LHCN-M2 (cell line): ENCODE measurements at places on chromosomes 7 and 10. TPM values are rescaled to one million over a fixed set of nuclear protein-coding genes. Genes with fewer than 3 reads are reported as not detected.

GRCh38 chr7:13777242-13777641 lies 212.2 kb downstream of the ETV1 start:
- DNase-seq, result no peak

DNA sequence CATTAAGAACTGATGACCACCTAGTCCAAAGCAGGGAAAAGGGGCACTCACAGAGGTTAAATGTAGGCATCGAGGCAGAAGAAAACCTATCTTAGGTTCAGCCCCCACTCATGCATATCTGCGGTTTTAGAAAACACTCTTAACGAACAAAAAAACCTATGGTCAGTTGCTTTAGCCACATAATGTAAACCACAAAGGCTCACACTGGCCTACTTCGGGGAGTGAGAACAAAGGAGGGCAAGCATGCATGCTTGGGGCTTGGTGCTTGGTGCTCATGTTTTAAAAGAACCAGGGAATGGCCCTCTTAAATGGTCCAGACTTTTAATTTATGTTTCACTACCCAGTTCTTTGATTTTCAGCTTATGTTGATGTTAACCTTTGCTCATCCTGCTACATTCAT lies 14.2 kb downstream of the INSYN2A start:
- DNase-seq, result no peak

- no peak for DNase-seq
Observed at GRCh38 chr10:4522296-4523000, 303.6 kb upstream of the AKR1E2 start.

DNA sequence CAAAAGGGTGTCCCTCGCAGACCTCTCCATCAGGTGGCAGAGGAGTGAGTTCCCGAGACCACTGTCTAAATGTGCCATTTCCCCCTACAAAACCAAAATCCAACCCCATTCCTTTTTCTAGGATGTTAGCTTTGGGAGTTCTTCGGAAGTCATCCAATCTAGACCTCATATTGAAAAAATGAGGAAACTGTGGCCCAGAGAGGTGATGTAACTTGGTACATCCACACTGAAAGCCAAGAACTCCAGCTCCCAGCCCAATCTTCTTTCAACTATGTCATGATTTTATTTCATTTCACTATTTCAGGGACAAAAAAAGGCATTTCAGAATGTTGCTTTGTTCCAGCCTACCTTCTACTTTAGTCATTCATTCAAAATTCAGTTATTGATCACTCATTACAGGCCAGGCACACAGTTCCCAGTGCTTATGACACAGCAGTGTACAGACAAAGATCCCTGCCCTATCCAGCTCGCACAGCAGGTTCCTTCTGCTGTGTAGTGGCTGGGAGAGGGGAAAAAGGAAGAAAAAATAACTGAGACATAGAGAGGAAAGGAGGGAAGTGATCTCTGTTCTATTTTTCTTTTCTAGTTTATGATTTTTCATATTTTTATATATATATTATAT lies 35.8 kb downstream of the SCRN1 start:
- DNase-seq, result no peak

GRCh38 chr10:84540617-84541288 lies 212.4 kb downstream of the CCSER2 start:
- peak; percentile 38 for DNase-seq

DNA sequence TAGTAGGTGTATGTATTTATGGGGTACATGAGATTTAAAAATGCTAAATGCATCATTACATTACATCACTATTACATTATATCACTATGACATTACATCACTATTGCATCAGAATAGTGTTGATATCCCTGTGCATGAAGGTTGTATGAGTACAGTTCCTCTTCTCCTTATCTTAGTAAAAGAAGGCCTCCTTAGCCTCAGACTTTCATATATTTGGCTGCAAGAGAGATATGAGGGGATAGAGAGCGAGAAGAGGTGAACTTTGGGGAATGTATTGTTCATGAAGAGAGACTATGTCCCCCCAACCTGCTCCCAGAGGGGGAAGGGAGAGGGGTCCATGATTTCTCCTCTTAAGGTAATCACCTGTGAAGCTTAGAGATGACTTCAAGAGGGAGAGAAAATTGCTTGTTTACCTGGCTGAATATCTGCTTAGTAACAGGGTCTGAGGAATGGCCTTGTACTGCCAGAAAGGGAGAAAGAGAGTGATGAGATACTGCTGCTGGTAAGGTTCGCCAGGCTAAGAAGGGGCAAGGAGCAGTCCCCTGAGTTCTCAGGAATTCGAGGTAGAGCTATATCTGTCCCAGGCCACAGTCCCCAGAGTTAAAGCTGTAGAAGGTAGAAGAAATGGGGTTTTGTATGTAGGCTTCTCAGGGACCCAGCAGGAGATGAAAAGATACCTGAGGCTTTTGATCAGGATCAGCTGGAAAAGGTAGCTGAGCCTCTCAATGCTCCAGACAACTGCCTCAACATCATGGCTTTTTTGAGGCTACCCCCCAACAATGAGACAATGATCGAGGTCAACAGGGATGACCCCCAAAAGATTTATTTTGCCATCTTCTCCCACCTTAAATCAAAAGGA lies 168.4 kb upstream of the WNT16 start:
- DNase-seq, result no peak

DNA sequence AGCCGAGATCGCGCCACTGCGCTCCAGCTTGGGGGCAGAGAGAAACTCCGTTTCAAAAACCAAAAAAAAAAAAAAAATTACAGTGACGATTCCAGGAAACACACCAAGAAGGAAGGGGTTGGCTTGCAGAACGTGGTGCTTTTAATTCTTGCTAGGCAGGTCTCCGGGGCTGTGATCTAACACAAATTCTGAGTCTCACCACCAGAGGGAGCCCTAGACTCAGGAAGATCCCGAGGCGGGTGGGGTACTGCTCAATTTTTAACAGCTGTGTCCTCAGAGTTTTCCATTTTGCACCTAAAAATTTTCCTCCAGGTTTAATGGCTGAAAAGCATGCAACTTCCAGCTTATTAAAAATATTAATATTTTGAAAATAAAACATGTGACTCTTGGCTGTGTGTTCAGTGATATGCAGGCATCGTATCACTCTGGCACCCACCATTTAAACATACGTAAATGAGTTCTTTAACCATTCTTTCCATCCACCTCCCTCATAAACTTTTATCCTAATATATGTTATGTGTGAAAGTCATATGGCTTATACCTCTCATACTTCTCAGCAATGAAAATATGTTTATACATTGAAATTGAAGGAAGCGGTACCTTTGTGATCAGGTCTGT lies 26.5 kb upstream of the NUB1 start:
- DNase-seq, result peak; percentile 72

DNA sequence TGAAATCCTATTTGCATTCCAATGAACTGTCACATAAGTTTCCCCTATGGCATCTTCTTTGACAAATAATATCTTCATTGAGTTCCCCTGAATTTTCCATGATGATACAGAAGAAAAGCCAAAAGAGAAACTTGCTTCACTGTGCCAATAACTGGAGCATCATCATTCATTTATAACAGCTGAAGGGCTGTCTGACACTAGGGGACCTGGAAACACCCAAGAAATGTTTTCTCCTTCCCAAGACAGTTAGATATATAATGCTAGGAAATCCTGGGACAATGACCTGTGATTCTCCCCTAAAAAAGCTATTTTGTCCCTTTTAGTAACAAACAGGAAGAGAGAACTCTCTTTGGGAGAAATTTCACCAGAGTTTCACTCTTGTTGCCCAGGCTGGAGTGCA lies 133.6 kb downstream of the SEMA3C start:
- no peak for DNase-seq

GRCh38 chr10:64037071-64037661 lies 516.0 kb downstream of the REEP3 start:
- DNase-seq, result no peak

DNA sequence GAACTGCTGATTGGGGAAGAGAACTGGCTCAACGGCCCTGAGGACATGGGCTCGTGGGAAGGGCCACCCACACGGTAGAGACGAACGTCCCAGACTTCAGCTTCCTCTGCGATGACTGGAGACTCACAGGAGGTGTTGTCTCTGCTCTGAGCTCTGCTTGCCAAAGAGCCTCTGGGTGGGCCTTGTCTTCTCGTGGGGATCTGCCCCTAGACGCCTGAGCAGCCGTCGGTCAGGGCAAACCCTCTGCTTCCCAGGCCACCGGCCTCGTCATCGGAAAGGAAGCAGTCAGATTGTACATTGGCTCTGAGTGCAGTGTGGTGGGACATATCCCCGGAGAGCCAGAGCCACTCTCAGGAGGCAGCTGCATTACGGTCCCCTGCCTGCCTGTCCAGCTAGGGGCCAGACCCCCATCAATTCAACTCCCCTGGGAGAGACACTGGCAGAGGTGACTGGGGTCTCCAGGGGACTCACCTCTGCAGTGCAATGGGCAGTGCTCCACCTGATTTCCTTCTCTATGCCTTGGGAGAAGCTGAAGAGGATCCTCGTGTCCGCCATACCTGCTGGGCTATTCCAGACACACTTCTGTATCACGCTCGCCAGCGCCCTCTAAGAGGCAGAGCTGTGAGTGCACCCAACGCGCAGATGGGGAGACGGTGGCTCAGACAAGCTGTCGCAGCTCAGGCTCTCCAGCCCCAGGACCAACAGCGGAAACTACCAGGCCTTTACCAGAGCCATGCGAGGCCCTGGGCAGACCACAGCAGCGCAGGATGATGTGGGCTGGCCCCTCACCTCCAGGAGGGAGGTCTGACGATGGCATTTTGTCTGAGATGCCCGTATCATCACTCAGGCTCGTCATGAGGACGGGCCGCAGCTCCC lies 227.4 kb downstream of the TCERG1L start:
- DNase-seq, result no peak

DNA sequence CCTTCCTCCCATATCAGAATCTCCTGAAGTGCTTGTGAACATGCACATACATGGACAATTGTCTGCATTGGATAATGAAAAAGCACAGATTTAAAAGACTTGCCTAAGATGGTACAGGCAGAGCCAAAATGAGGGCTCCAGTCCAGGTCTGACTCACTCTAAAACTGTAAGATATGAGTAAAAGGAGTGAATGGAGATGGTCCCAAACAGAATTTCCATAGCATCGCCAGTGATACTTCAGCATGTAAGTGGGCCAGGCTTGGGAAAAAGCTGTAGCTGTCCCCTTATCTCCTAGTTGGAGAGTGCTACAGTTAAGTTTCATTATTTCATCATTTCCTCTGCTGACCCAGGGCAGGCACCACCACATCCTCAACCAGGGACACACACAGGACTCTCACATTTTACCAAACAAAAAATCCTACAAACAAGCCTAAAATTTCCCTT lies 26.4 kb upstream of the IL6 start:
- peak; percentile 26 for DNase-seq

DNA sequence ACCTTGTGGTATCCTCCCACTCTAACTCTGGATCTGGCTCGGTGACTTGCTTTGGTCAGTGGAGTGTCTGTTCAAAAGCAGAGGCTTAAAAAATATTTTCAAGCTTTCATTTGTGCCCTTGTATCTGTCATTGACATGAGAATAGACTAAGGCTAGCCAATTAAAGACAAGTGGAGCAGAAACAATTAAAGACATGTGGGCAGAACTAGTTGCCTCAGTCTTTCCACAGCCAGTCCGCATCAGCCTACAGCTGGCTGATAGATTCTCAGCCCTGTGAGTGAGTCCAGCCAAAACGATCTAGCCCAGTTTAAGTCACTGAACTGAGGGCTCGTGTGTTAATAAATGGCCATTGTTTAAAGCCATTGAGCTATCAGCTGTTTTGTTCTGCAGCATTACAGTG lies 185.2 kb upstream of the DGKB start:
- no peak for DNase-seq

DNA sequence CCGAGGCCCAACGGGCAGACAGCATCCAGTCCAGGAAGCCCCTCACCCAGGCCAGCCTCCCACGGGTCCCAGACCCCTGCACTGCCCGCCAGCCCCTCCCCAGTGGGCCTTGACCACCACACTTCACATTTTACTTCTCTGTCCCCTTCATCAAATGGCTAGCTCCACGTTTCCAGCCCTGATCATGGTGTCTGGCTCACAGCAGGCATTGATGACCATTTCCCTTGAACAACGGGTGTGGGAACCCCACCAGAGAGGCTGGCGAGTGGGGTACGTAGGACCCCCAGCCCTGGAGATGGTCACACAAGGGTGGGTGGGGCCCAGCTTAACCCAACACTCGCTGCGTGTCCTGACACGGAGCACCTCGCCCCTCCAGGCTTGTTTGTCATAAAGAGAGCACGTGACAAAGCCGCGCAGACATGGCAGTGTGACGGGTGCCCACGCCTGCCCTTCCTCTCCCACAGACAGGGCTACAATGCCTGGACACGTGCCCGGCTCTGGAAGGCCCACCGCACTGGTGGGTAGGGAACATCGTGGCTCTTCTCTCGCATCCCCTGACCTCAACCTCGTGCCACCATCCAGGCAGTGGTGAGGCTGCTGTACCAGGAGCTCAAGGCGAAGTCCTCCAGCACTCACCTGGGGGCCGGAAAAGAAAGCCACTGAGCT lies 267.7 kb downstream of the MAD1L1 start:
- DNase-seq, result no peak

GRCh38 chr10:114615600-114616007 lies 42.5 kb downstream of the ABLIM1 start:
- no peak for DNase-seq

- peak; percentile 96 for DNase-seq
Observed at GRCh38 chr7:92695308-92696261, 105.4 kb upstream of the FAM133B start.

DNA sequence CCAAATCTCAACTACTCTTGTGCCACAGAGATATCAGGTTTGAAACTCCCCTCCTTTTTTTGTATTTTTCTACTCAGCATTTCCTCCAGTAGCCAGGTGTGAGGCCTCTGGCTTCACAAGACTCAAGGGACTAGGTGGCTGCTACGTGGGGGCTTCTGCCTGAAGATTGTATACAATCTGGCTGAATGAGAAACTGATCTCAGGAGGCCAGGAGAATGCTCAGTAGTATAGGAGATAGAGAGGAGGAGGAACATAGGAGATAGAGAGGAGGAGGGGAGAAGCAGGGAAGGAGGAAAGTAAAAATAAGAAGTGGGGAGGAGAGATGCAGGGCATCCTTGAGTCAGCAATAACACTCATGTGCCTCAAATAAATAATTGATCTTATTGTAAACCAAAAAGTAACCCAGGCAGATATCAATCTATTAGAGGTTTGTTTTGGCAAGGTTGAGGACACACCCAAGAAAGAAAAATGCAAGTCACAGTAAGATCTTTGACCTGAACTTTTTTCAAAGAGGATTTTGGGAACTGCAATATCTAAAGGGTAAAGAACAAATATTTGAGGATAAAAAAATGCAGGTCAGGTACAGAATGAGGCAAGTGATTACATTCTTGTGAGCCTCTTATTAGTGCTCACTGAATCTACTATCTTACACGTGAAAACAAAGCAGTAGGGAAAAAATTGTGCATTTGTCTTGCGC lies 36.8 kb downstream of the AKR1C8 start:
- DNase-seq, result no peak

GRCh38 chr7:4241791-4242190 lies 440.3 kb upstream of the FOXK1 start:
- DNase-seq, result no peak

GRCh38 chr10:125144693-125145623 lies 15.4 kb downstream of the CTBP2 start:
- no peak for DNase-seq

GRCh38 chr10:99993701-99994689 lies 15.8 kb downstream of the DNMBP start:
- peak; percentile 93 for DNase-seq

The SOSTDC1 gene
- not detected in 2 replicates for total RNA-seq

The FAM20C gene
- total RNA-seq, result 20.8 and 36.4 TPM in 2 replicates

The TRIM24 gene
- 14.1 and 16.1 TPM in 2 replicates for total RNA-seq

The ADRA2A gene
- 0.13 and 0.34 TPM in 2 replicates for total RNA-seq

The SMC3 gene
- 34.8 and 44.7 TPM in 2 replicates for total RNA-seq

The GDF2 gene
- total RNA-seq, result not detected in 2 replicates
